ENCODE measurements at places on chromosomes 12 and 14.

GRCh38 chr12:122537021-122537420, 10.0 kb downstream of the KNTC1 start:
- no peak for DNase-seq

GRCh38 chr12:121499929-121500793, 80.7 kb downstream of the KDM2B start:
- no peak for DNase-seq

DNA sequence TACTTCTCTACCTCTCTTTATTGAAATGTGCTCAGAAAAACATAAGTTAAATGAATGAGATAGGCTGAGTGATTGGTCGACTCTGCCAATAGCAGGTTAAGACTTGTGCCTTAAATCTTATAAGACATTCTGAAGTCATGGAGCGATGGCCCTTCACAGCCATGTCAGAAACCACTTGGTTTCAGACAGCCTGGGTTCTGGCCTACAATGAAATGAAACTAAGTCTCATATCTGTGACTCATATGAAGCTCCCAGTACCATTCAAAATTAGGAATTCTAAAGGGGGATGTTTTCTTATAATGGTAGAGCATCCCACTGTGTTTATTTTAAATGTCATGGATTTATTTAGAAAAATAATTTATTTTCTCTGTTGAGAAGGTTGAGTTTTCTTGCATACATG, 42.6 kb downstream of the PLXNC1 start:
- no peak for DNase-seq

DNA sequence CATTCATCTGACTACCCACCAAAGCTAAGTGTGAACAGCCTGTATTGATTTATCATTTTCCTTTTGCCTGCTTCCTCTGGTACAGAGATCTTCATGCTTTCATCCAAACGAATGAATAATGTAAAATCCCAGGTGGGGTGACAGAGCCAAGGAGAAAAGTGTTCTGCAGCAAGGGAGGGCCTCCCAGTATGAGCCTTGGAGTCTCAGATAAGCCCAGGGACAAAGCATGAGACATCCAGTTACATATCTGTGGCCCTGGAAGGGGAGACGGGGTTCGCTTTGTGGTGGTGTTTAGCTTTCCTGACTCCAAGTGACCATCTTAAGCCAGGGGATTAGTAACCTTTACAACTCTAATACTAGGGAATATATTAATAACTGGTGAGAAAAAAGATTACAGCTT, 177.1 kb downstream of the ETV6 start:
- no peak for DNase-seq

GRCh38 chr12:130470969-130471368, 133.3 kb downstream of the PIWIL1 start:
- no peak for DNase-seq

Measured in amniotic stem cell (primary cell).